ENCODE measurements at places on chromosomes 1 and 21.

GRCh38 chr1:37746806-37747205, 18.1 kb downstream of the EPHA10 start:
- no peak for DNase-seq

DNA sequence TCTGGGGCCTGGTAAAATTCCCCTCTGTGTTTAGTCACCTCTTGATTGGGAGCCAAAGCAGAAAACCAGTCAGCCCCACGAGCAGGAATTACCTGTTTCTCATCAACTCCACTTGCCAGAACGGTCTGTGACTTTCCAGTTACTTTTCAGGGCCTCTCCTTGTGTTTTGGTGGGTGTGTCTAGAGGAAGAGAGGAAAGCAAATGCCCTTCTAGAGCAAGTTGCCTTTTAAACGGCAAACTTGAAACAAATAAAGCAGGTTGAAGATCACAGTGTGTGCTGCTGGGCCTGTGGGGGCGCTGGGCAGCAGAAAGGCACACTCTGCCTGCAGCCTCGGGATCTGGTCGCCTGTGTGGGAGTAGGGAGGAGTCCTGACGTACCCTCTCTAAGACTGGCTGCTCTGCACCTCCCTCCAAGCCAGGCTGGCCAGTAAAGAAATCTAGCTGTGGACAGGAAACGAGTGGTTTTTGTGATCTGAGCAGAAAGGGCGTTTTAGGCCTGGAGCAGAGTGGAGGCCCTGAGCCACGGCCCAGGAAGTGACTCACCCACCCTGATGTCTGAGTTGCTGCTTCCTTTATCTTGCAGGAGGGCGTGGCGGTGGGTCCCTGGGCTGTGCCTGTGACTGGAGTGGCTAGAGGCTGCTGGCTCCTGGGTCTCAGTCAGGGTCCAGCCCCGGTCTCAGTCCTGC, 11.1 kb upstream of the S100A11 start:
- peak; percentile 90 for DNase-seq

DNA sequence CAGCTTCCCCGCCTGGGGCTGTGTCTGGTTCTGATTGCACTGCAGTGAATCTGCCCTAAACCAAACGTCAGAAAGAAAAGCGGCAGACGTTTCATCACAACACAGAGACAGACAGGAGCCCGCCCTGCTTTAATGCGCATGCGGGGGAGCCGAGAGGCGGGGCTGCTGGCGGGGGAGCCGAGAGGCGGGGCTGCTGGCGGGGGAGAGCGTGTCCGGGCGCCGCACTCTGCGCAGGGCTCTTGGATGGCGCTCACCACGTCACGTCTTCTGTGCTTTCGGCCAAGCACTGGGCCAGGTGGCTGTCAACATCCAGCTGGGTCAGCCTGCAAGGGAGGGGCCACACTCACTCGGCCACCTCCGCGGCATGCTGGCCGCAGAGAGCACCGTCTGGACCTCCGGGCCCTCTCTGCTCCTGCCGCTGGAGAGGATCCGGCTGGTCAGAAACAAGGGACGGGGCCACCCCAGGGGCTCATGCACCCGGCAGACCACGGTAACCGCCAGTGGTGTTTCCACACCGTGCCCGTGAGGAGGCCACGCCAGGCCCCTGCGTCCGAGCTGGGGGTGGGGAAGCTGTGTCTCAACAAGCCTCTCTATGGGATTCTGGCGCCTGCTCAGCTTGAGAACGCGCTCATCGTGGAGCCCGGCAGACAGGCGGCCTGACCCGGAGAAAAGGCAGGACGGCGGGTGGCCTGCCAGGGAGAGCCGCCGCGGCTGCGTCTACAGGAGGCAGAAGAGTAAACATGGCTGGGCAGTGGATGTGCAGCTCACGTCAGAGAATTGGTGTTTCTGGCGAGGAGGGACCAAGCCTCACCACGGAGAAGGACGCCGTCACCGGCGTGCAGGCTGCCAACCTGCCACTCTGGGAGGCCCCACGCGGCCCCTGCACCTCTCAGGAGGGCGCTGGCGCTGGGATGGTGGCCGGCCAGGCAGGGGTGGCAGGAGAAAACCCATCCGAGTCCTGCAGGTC, 4.8 kb downstream of the FAAP20 start:
- no peak for DNase-seq

GRCh38 chr1:227472772-227473171, 90.6 kb upstream of the ZNF678 start:
- DNase-seq, result no peak
